ENCODE measurements at places on chromosomes 16 and 17.

DNA sequence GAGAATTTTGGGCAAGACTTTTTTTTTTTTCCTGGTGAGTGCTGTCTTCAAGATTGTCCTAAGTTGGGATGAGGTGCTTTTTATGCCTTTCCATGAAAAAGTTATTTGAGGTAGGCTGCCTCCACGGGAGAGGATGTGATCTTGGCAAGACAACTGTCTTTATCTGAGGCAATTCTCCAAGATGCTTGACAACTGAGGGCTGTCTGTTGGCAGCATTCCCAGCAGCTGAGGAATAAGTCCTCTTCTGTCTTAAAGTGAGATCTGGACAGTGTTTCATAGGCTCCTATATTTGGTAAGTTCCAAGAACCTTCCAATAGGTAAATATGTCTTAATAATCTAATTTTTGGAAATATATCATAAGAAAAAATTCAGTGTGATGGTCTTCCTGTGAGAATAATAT is 662.0 kb downstream of the CDH11 start:
- DNase-seq: no peak

- no peak for DNase-seq
Measured at GRCh38 chr17:57666201-57666870, 78.8 kb downstream of the CCDC182 start.

DNA sequence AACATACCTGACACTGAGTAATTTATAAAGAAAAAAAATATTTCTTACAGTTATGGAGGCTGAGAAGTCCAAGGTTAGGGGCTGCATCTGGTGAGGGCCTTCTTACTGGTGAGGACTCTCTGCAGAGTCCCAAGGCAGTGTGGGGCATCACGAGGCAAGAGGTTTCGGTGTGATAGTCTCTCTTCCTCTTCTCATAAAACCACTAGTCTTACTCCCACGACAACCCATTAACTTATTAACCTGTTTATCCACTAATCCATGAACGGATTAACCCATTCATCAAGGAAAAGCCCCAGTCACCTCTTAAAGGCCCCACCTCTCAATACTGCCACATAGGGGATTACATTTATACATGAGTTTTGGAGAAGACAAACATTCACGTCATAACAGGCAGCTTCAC is 20.1 kb downstream of the CIITA start:
- no peak for DNase-seq

DNA sequence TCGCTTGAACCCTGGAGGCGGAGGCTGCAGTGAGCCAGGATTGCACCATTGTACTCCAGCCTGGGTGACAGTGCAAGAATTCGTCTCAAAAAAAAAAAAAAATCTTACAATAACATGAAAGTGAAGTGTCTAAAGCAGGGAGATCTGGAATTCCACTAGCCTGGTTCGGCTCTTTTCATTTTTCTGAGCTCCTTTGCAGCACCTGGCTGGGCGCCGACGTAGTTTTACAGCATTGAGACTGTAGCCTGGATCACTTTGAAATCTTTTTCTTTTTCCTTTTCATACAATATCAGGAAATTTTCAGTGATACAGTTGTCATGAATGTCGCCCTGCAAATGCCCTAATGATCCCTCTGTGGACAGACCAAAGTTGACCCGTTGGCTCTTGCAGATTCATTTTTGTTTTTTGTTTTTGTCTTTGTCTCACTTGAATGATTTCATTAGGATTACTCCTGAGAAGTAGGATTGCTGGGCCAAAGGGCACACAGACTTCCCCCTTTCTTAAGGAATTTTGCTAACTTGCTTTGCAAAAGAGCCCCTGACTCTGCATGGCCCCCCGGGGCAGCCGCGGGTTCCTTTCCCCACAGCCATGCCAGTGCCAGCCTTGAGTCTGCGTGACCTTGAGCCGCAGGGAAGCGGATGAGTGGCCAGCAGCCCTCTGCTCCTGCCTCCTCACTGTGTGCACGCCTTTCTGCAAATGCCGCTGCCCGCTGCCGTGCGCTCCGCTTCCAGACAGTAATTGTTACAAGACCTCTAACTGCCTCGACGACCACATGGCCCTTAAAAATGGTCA is 28.0 kb downstream of the CRISPLD2 start:
- DNase-seq: no peak

- DNase-seq: no peak
Measured at GRCh38 chr16:59478838-59479237, 744.7 kb upstream of the GOT2 start.

- DNase-seq: no peak
Measured at GRCh38 chr17:76862079-76862478, 6.1 kb upstream of the MGAT5B start.

GRCh38 chr17:8417806-8418205 is 17.9 kb upstream of the NDEL1 start:
- no peak for DNase-seq

DNA sequence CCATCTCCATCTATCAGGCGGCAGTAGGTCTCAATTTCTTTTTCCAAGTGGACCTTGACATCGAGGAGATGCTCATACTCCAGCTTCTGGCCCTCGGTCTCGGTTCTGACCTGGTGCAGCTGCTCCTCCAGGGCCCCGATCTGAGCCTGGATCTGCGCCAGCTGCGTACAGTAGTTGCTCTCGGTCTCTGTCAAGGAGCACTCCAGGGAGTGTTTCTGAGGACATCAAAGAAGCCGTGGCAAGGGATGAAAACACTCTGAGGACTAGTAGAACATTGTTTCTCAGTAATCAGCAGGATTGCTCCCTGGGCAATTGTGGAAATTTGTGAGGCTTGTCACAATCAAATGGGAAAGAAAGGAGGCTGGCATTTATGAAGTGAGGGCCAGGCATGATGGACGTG is 5.9 kb downstream of the KRT28 start:
- no peak for DNase-seq

- no peak for DNase-seq
Measured at GRCh38 chr17:6305613-6306360, 129.1 kb downstream of the AIPL1 start.

DNA sequence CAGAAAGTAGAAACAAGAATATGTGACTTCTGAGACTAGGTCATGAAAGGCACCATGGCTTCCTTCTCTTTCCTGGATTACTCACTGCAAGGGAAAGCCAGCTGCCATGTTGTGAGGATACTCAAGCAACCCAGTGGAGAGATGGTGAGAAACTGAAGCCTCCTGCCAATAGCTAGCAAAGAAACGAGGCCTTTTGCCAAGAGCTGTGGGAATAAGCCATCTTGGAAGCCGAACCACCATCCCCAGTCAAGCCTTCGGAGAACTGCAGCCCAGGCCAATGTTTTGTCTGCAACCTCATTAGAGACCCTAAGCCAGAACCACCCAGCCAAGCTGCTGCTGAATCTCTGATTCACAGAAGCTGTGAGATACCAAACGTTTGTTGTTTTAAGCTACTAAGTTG is 104.7 kb upstream of the CRHR1 start:
- no peak for DNase-seq

DNA sequence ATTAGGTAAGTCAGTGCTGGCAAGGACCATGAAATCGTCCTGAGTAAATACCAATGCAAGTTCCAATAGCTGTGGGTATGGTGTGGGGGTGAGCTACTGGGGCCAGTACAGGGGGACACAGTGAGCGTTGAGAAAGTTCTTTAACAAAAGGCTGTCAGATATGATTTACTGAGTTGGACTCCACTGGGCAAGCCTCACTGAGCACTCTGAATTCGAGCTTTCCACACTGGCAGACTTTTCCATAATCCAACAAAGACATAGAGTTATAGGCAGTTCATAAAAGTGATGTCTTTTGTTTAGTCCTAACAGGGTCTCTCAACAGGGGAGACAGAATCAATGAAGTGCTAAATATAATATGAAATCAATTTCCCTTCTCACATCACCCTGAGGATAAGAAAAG is 489.0 kb downstream of the KCNJ2 start:
- DNase-seq: no peak

DNA sequence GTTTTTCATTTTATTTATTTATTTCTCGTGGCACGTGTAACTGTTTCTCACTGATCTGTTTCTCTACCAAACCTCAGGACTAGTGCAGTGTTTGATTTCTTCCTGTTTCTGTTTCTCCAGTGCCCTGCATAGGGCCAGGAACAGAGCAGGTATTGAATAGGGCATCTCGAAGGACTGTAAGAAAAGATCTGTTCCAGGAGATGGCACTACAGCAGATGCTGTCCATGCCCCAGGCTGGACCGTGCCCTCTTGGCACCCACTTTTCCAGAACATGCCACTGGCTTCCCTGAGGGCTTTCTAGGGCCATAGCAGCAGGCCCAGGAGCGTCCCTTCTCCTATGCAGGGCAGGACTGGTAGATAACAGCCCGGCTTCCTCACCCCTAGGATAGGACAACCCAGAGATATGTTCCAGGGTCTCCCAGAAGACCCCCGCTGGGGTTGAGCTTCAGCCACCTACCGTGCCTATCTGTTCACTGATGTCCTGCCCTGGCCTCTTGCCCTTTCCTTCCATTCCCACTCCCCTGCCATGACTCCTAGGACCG is 4.4 kb downstream of the SNX20 start:
- DNase-seq: no peak

- no peak for DNase-seq
Measured at GRCh38 chr16:27400751-27401620, 988 bp upstream of the IL21R start.

- no peak for DNase-seq
Measured at GRCh38 chr16:73265935-73266334, 218.0 kb upstream of the ZFHX3 start.

- no peak for DNase-seq
Measured at GRCh38 chr17:46742565-46743270, 75.8 kb downstream of the WNT3 start.

- DNase-seq: no peak
Measured at GRCh38 chr16:86414991-86415740, 95.2 kb upstream of the FOXF1 start.

GRCh38 chr17:17417718-17418181 is 59.0 kb upstream of the MED9 start:
- DNase-seq: no peak

GRCh38 chr17:7221278-7222092 is 1.7 kb downstream of the ACADVL start:
- no peak for DNase-seq

DNA sequence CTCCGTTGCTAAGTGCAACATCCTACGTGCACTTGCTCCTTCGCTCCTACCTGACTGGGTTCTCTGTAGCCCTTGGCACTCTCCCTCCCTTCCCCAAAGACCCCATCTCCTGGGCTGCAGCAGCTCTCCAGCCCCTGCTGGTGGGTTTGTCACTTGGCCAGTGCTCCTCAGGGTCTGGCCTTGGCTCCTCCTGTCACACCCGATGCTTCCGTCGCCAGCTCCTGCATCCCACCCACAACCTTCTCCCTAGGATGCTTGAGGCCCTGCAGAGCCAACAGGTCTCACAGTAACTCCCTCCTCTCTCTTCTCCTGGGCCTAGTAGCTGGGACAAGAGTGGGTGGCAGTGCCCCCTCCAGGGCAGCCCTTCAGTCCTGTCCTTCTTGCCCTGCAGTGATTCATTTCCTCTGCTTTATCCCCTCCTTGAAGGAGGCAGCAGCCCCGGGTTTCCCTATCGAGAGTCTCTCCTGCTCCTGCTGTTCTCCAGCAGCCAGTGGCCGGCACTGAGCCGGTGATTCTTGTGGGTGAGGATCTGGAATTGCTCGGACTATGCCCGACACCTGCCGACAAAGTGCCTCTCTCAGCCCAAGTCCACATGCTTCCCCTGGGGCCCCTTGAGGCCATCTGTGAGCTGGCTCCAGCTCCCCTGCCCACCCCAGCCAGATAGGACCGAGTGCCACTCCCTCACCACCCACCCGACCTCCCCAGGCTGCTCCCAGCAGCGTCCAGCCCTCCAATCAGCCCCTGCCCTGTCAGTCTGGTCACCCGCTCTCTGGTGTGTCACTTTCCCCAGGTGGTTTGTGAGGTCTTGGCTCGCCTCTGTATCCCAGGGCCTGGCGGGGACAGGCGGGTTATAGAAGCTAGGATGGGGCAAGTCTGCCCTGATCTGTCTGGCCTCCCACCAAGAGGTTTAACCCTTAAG is 3.8 kb downstream of the LITAFD start:
- no peak for DNase-seq

DNA sequence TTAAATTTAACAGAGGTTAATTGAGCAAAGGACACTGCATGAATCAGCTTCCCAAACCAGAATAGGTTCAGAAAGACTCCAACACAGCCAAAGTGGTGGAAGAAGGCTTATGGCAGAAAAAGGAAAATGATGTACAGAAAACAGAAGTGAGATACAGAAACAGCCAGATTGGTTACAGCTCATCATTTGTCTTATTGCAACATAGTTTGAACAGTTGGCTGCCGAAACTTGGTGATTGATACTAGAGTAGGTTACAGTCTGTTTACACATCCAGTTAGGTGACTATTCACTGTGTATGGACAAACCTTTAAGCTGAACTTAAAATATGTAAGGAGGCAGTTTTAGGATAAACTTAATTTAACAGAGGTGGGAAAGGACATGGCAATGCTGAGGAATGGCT is 18.3 kb downstream of the TMEM100 start:
- no peak for DNase-seq

DNA sequence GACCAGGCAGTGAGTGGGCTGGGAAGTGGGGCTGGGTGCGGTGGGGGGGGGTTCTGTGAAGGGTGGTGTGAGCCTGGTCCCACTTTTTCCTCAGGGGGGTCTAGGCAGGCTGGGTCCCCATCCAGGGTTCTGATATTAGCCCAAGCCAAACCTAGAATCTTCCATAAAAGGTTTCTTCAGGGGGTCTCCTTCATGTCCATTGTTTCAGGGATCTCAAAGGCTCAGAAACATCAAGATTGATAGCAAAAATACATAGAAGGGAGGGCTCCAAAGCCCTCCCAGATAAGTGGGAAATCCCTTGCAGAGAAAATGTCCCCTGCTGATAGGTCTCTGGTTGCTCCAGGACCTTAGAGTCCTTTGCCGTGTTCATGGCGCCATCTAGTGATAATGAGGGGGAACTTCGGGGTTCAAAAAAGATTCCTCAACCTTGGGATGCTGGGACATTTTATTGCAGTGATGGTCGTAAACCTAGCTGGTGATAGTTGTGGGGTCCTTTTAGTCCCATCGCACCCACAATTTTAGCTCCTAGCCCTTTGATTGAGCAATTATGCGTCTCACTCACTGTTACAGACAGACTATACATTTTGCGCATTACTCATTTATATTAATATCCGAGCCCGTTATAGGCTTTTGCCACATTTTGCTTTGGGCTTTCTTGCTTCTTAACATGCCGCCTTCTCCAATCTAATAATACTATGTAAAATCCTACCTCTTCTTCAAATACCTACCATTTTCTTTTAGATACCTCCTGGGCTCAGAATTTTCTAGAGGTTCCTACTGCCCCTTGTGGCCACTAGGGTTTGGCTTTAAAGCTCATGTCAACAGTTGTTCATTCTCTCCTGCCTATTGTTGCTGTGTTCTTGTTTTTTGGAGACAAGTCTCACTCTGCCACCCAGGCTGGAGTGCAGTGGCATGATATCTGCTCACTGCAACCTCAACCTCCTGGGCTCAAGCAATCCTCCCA is 35.1 kb downstream of the IGF2BP1 start:
- no peak for DNase-seq

Measured in stimulated activated CD8-positive, alpha-beta memory T cell treated with anti-CD3 and anti-CD28 coated beads, Interleukin-7, amount 100 ng/mL, for 4 hours (primary cell).